Tibial nerve (tissue), 4 donors: ENCODE measurements at places on chromosomes 2 and 18. TPM values are rescaled to one million over a fixed set of nuclear protein-coding genes. Genes with fewer than 3 reads are reported as not detected.

DNA sequence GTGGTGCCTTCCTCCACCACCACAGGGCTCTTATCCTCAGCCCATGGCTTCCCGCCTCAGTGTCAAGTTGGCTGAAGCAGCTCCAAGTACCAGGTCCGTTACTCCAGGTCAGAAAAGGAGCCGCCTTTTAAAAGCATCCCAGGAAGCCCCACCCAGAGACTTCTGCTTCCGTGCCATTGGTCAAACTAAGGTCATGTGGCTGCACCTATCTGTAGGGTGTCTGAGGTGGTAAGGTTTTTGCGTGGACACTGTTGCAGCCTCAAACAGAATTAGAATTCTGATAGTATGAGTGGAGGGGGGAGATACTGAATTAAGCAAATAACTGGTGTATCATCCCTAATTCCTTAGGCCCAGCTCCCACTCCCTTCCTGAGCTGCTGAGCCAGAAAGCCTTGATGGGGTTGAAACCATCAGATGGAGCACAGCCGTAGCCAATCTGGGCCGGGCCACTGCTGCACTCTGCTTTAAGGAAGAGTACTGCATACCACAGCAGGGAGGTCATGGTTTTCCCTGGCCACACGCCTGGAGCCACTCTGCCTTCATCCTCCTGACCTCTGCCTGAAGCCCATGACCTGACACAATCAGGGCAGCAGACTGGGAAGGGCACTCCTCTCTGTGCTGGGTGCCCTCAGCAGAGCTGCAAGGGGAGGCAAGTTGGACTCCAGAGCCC is 8.4 kb downstream of the TMEM247 start:
- H3K4me1 ChIP-seq = peaks cover 44% of the 10 kb centered on the region
- H3K4me3 ChIP-seq = no peak overlapping the region
- no peaks in the 10 kb centered on the region for H3K27me3 ChIP-seq
- no peaks in the 10 kb centered on the region for H3K36me3 ChIP-seq

DNA sequence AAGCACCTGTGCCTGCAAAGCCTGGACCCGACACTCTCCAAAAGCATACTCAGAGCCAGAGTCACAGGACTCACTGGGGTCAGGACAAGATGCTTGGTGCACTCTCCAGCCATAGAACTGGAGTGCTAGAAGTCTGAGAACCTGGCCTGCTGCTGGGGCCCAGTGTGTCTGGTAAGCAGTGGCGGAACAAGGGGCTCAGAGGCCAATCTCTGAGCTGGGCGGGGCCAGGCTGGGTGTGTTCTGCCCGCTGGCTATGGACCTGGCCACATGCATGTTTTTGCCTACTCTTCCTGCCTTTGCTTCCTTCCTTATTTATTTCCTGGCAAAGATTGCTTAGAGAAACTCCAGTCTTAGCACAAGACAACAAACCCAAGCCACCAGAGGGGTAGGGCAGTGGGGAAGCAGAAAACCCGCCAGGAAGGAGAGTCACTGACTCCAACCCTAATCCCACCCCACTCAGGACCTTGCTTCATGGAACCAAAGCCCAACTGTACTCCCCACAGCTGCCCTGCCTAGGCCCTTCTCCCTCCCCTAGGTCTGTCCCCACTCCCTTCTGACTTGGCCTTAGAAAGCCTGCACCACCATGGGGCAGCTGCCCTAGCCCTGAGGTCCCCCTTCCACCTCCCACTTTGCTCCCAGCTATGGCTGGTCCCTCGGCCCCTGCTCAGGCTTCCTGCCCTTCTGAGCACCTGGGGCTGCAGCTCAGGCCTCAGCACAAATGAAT is 315.5 kb downstream of the CELF4 start:
- no peaks in the 10 kb centered on the region for H3K36me3 ChIP-seq
- peaks cover 37% of the 10 kb centered on the region for H3K27me3 ChIP-seq
- peaks cover 11% of the 10 kb centered on the region for H3K4me1 ChIP-seq
- H3K4me3 ChIP-seq = no peak overlapping the region
- H3K27ac ChIP-seq = no peak overlapping the region
- DNase-seq = no peak

GRCh38 chr2:80259292-80259691 is 45.3 kb downstream of the LRRTM1 start:
- no peak overlapping the region for H3K27ac ChIP-seq
- no peaks in the 10 kb centered on the region for H3K36me3 ChIP-seq
- H3K4me1 ChIP-seq = no peaks in the 10 kb centered on the region
- no peak for DNase-seq
- H3K4me3 ChIP-seq = no peak overlapping the region

CRYBA2 gene
- not detected for total RNA-seq

MOGAT1 gene
- not detected for total RNA-seq

CNGA3 gene
- not detected for total RNA-seq
